Osteocyte (in vitro differentiated cells): ENCODE measurements at places on chromosomes 7 and 10. TPM values are rescaled to one million over a fixed set of nuclear protein-coding genes. Genes with fewer than 3 reads are reported as not detected.

- no peak for DNase-seq
Measured at GRCh38 chr10:90960355-90960814, 39.5 kb upstream of the ANKRD1 start.

- DNase-seq: no peak
Measured at GRCh38 chr10:79415736-79416577, 29.5 kb downstream of the ZCCHC24 start.

DNA sequence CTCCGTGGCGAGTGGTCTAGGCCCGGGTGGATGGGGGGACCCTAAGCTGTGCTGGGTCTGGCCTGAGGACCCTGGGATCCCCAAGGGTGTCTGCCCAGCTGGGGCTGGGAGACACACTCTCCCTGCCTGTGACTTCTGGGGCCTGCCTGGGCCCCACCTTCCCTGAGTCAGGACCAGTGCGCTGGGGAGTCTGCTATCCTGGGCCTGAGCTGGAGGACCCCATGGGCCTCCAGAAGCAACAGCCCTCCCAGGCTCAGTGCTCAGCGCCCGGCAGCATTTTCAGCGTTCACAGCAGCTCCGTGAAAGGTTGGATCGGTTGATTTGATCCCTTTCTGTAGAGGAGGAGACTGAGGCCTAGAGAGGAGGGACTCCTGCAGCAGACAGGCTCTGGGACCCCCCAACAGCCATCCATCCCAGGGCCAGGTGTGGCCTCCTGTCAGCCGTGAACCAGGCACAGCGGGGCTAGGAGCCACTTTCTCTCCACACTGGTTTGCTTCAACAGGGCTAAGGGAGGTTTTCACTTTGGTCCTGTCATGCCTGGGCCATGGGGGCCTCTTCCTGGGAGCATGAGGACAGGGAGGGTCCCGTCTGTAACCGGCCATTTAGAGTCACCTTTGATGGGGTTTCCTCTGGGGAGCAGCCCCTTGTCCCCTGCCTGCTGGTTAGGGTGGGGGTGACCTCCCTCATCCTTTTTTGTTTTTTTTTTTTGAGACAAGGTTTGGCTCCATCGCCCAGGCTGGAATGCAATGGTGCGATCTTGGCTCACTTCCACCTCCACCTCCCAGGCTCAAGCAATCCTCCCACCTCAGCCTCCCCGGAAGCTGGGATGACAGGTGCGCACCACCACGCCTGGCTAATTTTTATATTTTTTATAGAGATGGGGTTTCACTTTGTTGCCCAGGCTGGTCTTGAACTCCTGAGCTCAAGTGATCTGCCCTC lies 12.4 kb downstream of the FOXL3 start:
- DNase-seq: no peak

- DNase-seq: no peak
Measured at GRCh38 chr7:69631131-69631530, 32.9 kb downstream of the AUTS2 start.

DNA sequence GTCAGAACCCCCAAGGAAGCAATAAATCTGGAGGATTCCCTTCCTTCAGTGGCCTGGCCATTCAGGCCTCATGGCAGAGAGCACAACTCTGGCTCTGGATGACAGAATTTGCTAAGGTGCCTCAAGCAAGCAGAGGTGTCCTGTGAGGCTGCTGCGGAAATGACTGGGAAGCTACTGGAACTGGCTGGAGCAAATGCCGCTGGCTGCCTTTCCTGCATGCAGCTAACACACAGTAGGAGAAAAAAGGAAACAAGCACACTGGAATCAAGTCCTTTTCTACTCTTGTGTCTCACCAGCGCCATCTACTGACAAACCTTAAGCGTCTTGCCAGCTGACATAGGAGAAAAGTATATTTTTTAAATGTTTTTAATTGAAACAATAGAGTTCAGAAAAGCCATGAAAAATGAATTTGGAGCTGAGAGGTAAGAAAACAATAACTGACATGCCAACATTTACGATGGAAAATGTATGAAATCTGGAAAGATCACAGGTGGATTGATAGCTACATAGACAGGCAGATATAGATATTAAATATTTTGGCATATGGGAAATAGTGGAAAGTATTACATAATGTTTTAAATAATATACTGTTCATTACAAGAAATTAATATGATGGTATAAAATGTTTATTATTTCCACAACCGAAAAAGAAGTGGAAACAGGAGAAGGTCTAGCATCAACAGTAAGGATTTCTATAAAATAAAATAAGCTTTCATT lies 951.6 kb downstream of the ANKRD7 start:
- no peak for DNase-seq

GRCh38 chr10:48504141-48504885 lies 100.6 kb downstream of the ARHGAP22 start:
- peak; percentile 70 for DNase-seq

DNA sequence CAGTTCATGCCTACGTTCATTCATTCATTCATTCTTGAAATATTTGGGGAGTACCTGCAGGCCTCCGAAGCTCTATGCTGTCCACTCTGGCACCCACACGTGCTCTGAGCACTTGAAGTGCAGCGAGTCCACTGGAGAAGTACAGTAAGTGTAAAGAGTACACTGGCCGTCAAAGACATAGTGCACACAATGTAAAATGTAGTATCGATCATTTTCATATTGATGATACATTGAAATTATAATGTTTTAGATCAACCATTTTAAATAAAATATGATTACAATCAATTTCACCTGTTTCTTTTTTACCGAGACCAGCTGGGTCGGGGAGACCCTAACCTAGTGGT lies 37.0 kb upstream of the PURB start:
- no peak for DNase-seq

DNA sequence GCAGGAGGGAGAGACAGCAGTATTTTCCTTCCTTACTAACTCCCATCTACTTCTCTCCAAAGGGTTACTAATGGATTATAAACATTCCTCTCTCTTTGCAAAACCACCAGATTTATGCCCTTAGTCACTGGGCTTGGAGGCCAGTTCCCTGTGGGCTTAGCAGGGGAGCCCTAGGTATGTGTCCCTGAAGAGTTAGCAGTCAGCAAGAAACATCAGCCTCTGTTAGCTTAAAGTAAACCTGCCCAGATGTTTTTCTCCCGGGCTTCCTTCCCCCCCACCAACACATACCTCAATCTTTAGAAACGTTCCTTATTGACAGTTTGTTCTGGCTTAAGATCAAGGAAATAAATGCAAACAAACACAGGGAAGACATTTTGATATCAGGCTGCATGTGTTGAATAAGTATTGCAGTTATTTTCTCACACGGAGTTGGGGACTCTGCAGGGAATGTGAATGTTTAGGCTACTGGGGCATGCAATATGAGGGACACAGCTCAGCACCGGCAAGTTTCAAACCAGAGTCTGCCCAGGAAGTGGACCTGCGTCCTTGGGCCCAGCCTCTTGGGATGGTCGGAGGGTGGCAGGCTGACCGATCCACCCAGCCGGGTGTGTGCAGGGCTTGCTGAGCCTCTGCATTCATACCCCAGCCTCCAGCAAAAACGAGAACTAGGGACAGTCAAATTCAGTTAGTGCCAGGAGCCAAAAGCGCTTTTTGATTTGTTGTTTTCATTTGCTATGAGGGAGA lies 252.0 kb upstream of the GRB10 start:
- DNase-seq: no peak

DNA sequence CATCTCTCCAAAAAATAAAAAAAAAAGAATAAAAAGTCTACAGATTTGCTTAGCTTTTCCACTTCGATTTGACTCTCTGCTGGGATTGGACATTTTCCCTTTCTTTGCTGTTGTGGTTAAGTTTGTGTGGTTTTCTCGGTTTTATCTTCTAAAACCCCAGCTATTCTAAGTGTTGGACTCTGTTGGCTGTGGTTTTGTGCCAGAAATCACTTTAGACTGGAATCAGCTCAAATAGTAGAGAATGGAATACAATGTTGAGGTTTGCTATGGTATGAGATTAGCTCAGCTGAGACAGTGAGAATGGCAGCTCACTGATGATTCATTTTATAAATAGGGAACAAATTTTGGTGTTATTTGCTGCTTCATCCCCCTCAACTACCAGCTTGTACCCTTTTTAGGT lies 116.0 kb downstream of the BUB3 start:
- no peak for DNase-seq

NKX1-2 gene
- not detected in 2 replicates for total RNA-seq

GRID2IP gene
- 0.10 and 0.13 TPM in 2 replicates for total RNA-seq
